ENCODE measurements at places on chromosomes 7 and 10.

DNA sequence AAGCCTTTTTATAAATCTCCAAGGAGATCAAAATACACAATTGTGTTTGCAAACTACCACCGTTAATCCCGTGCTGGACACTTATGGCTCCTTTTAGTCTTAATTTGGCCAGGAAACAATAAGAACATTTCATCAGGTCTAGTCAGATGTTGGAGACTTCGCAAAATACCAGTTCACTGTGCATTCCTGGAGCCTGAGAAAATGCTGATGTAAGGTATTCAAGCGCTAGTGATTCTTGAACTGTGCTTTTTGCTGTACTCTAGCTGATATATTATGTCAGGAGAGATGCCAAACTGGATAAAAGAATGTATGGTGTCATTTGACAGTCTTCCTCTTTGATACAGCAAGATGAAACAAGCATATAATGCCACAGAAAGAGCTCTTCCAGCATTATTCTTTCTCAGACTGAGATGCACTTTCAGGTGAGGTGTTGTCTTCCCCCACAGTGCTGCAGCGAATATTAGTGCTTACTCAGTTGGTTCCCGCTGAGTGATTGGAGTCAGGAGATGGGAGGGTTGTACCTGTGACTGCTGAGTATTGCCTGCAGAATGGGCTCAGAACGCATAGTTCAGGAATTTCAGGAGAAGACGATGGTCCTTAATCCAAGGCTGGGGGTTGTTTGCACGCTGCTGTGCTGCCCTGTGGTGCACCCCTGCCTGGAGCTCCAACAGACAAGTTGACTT, 59.2 kb downstream of the OGDH start:
- no peak for DNase-seq

DNA sequence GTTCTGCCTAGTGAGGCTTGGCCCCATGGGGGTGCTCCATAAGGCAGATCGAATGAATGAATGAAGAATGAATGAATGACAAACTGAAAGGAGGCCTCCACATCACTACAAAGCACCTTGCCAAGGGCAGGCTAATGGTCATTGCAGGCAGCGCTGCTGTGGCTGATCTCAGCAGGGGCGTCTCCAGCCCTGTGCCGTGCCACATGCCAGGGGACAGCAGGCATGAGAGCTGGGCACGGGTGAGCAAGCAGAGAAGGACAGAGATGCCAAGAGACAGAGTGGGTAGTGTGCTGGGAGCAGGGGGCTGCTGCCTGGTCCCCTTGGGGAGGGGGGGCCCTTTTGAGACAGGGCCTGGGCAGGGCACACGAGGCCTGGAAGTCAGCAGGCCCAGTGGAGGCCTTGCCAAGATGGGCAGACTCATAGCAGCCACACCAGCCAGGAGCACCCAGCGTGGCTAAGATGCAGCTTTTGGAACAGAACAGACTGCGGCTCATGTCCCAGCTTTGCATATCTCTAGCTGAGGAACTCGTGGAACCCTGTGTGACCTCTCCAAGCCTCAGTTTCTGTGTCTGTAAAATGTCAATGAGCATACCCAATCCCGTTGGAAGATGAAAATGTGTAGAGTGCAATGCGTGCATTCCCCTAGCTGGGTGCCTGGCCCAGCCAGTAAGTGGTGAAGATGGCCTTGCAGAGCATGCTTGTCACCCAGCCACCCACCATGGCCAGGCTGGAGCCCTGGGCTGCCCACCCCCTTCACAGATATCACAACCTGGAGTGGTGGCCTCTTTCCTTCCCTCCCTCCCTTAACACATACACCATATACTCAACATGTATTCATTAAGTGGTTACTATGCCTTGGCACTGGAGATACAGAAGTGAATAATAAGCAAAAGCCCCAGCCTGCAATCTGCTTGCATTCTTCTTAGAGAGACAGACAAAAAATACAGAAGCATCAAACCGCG, 61.1 kb upstream of the LRRC18 start:
- no peak for DNase-seq

- DNase-seq = no peak
Observed at GRCh38 chr10:121340271-121340831, 257.9 kb downstream of the FGFR2 start.

DNA sequence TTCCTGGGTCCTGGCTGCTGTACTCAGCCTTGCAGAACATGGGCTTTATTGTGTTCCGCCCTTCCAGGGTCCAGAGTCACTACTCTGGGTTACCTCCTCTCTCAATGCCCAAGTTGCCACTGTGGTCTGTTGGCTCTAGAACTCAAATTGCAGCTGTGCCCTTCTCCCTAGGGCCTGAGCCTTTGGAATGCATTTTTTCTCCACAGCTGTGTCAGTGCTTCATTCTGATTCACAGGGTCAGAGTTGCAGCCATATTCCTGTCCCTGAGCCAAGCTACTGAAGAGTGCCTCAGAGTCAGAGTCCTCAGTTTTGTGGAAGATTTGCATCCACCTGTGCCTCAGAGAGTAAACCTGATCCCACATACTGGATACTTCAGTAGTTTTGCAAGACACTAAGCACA, 167.5 kb downstream of the ITGB1 start:
- no peak for DNase-seq

- no peak for DNase-seq
Observed at GRCh38 chr7:138478499-138478908, 18.4 kb downstream of the TRIM24 start.

- no peak for DNase-seq
Observed at GRCh38 chr10:18424200-18424599, 227.2 kb downstream of the NSUN6 start.

- no peak for DNase-seq
Observed at GRCh38 chr10:4804465-4804864, 21.5 kb upstream of the AKR1E2 start.

Data from activated CD8-positive, alpha-beta memory T cell treated with anti-CD3 and anti-CD28 coated beads for 24 hours (primary cell).